ENCODE measurements at places on chromosomes 13 and 19. TPM values are rescaled to one million over a fixed set of nuclear protein-coding genes. Genes with fewer than 3 reads are reported as not detected.

Gene ERF
- 56.6 TPM for total RNA-seq

Gene SIRT6
- total RNA-seq = 21.2 TPM

Gene SLC8A2
- total RNA-seq = not detected

Gene VSTM2B
- total RNA-seq = not detected

Gene ELAVL1
- 54.2 TPM for total RNA-seq

Gene PROZ
- not detected for total RNA-seq

Gene DDX49
- 56.6 TPM for total RNA-seq

Gene ADGRE1
- not detected for total RNA-seq
